HEK293T (cell line): ENCODE measurements at places on chromosomes 4 and X.

GRCh38 chr4:114535725-114536124 is 62.9 kb upstream of the UGT8 start:
- no peak for DNase-seq

DNA sequence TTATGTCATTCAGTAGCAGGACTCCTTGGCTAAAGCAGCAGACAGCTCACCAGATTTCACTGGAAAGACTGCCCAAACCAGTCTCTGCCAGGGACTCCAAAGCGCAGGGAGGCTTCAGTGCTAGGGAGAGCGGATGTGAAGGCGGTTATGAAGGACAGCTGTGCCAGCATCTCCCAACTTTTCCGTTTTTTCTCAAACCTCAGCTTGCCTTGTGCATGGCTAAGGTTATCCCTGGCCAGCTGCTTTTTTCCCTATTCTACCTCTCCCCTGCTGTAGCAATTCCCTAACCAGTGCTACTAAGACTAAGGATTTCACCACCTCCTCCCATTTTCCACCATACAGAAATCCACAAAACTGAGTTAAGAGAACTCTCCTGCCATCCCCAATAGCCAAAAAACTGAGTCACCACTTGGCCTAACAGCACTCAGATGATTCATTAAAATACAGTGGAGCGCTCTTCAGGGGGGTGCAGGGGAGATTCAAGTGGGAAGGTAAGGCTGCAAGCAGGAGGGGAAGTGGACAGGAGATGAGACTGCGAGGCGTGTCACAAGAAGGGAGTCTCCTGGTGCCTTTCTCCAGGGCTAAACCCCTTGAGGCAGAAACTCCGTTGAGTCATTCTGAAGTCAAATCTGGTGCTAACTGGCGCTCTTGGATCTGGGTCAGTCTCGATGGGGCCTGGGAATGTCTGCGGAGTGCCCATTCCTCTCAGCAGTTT is 90.7 kb downstream of the PALLD start:
- DNase-seq, result no peak

GRCh38 chr4:8185295-8185694 is 13.8 kb upstream of the SH3TC1 start:
- DNase-seq, result no peak

DNA sequence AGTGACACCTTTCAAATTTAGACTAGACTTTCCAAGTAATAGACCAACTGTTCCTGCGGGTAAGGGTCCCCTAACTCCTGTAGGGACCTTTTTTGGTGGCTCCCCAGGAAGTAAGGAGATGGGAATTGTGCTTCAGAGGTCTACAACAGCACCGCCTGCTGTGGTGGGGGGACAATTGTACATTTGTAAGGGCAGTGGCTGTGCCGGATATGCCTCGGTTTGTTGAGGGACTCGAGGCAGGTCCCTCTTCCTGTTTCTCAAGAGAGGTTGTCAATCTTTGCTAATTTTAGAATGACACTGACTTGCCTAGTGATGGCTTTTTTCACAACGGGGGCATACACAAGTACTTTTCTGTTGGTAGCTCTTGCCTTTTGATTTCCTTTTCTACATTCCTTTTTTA is 15.5 kb upstream of the HSD17B11 start:
- no peak for DNase-seq

DNA sequence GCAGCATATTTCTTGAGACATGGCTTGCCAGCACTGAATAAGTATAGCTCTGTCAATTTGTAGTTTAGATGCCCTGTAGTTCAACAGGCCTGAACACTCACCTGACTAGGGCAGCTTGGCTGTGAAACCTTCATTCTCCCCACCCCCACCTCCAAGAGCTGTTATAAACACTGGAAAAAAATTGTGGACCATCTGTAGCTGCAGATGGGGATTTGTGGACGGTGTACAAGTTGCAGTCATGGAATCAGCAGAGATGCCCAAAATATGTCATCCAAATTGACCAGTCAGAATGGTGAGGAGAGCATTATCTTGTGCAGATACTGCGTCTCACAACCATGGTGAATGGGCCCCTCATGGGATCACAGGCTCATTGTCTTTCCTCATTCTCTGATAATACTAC is 76.2 kb upstream of the PAQR3 start:
- DNase-seq, result no peak

DNA sequence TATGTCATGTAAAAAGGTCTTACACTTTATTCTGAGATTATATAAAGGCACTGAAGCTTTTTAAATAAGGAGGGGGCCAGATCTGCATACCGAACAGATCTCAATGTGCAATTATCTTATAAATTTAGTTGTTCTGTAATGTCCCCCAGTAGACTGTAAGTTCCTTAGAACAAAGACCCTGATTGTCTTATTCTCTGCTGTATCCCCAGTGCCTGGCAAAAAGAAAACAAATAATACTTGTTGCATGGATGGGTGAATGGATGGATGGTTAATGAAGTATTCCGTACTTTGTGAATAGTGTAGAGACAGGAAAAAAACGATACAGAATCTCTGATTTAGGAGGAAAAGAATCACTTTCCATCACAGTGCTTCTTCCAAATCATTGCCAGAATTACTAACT is 141.5 kb downstream of the CHM start:
- DNase-seq, result no peak

- no peak for DNase-seq
Observed at GRCh38 chr4:135598151-135598550, 1396.6 kb upstream of the PABPC4L start.
